ENCODE measurements at places on chromosomes 1 and 21. TPM values are rescaled to one million over a fixed set of nuclear protein-coding genes. Genes with fewer than 3 reads are reported as not detected.
A peak's percentile ranks its signal among the peaks of the same experiment; 100 is the strongest.

The SPRR1B gene
- total RNA-seq = 0.75 TPM

The IBA57 gene
- 2.0 TPM for total RNA-seq

The TNFRSF14 gene
- total RNA-seq = 2.7 TPM

The DLGAP3 gene
- total RNA-seq = 0.81 TPM

The TMEM82 gene
- not detected for total RNA-seq

The KRTAP19-1 gene
- total RNA-seq = not detected

The SERINC2 gene
- total RNA-seq = 45.8 TPM

The HSF2BP gene
- 0.72 TPM for total RNA-seq

The SLC1A7 gene
- not detected for total RNA-seq

The GBP3 gene
- 35.2 TPM for total RNA-seq

- no peak for DNase-seq
These were observed 30.1 kb downstream of the EDN2 start for GRCh38 chr1:41454406-41454805.

GRCh38 chr1:180198611-180199010, 31.5 kb upstream of the LHX4 start:
- no peak for DNase-seq

DNA sequence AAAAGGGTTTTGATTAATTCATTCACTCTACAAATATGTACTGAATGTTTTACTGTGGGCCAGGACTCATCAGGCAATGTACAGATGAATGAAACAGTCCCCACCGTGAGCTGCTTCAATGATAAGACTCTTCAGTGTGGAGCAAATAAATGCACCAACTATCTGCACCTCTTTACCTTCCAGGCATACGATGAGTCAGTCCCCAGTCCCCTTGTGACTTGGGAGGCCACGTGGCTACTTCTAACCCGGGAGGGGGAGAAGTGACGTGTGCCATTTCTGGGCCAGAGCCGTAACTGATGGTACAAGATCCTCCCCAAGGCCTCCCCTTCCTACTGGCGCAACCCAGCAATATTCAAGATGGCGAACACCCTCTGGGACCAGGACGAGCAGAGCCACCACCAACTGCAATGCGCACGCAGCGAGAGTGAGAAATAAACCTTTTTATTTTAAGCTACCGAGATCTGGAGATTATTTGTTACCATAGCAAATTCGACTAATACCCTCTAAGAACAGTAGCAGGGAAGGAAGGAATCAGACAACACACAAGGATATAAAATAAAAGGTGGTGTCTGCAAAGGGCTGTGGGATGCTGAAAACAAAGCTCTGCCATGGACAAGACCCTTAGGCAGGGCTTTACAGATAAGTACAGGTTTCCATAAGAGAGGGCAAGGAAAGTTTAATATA, 74.5 kb downstream of the NPHP4 start:
- DNase-seq = no peak

DNA sequence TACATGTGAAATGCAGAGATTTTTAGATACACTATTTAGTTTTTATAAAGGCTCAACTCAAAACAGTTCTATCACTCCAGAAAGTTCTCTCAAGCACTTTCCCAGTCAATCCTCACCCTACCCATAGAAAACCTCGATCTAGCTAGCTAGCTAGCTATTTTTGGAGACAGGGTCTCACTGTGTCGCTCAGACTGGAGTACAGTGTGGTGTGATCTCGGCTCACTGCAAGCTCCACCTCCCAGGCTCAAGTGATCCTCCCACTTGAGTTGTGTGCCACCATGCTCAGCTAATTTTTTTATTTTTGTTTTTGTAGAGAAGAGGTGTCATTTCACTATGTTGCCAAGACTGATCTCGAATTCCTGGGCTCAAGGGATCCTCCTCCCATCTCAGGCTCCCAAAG, 236.9 kb downstream of the RERE start:
- DNase-seq = no peak

GRCh38 chr1:234489698-234490077, 10.7 kb upstream of the TARBP1 start:
- no peak for DNase-seq

- no peak for DNase-seq
These were observed 71.4 kb upstream of the GCLM start for GRCh38 chr1:93980320-93981273.

- DNase-seq = no peak
These were observed 31.6 kb downstream of the SOX13 start for GRCh38 chr1:204104331-204105130.

DNA sequence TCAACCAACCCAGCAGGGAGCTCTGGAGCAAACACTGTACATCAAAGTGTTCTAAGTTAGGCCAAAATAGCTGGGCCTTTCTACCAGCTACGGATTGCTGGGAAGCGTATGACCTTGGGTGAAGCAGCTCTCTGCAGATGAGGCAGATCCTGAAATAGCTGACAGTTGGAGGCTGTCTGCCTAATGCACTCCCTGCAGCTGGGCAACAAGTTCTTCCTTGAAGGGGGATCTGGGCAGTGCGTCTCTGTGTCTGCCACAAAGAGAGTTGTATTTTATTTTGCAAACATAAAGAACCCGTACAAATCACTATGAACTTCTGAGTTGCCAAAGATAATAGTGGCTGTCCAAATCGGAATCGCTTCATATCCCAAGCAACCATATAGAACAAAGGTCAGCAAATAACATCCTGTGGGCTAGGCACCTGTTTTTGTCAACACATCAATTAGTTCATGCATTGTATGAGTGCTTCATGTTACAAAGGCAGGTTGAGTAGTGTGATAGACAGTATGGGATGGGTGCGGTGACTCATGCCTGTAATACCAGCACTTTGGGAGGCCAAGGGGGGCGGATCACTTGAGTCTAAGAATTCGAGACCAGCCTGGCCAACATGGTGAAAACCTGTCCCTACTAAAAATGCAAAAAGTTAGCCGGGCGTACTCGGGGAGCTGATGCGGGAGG, 29.1 kb upstream of the KLF17 start:
- DNase-seq = no peak

DNA sequence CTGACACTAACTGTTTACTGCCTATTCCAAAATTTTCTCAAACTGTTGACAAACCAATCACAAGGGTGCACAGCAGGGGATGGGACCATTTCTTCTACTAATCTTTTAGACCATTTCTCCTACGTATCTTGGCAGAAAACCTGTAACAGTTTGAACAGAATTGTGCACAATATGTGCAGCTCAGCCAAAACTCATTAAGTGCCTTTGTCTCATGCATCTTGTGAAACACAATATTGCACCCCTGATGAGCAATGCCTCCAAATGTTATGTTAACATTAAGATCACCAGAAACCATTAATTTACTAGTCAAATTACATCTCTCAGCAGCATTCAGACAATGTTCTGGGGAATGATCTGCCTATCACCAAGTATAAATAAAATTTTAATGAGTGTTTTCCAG, 247.5 kb downstream of the NRIP1 start:
- DNase-seq = no peak

- no peak for DNase-seq
These were observed 13.2 kb downstream of the RHOU start for GRCh38 chr1:228748431-228748830.

DNA sequence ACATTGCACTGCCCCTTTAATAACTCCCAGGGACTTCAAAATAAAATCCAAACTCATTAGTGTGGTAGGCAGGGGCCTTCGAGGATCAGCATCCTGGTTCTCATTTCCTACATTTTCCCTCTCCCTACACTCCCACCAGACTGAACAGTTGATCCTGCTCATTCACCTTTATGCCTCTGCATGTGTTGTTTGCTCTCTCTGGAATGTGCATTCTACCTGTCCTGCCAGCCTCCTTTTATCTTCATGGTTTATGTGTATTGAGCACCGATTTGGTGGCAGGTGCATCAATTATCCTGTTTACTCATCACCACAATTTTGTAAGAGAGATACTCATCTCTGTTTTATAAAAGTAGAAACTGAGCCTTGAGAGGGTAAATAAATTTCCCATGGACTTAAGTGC, 125.0 kb downstream of the ADSS2 start:
- DNase-seq = no peak

- no peak for DNase-seq
These were observed 326.7 kb upstream of the CAMK1G start for GRCh38 chr1:209256766-209257350.

DNA sequence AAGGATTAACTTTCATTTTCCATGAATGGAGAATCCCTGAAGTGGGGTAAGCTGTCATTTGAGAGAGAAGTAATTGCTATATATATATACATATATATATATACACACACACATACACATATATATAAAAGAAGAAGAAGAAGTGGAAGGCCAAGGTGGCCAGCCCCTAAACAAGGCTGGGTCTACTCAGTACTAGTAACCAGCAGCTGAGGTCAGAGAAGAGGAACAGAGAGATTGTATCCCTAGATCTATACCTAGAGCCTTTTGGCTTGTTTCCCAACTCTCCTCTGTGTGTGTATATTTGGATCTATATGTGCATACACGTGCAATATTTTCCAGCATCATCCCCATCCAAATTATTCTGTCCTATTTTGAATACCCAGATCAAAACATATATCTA, 5.2 kb downstream of the TNFSF4 start:
- no peak for DNase-seq

- no peak for DNase-seq
These were observed 18.7 kb upstream of the CA6 start for GRCh38 chr1:8926707-8927694.

DNA sequence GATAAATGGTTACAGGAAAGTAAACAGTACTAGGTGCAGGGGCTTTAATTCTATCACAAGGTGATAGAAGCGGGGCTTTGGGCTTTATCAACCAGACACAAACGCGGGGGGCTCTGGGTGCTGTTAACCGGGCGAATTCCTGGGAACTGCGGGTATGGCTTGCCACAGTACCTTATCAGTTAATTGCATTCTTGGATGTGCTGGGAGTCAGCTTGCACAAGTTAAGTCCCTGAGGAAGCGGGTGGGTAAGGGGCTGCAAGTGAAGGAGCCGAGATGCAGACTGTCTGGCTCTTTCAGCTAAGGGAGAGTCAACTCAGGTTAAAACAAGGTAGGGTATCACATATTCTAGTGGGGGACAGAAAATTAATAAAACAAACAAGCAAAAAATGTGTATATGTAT, 661 bp downstream of the GBP4 start:
- no peak for DNase-seq

DNA sequence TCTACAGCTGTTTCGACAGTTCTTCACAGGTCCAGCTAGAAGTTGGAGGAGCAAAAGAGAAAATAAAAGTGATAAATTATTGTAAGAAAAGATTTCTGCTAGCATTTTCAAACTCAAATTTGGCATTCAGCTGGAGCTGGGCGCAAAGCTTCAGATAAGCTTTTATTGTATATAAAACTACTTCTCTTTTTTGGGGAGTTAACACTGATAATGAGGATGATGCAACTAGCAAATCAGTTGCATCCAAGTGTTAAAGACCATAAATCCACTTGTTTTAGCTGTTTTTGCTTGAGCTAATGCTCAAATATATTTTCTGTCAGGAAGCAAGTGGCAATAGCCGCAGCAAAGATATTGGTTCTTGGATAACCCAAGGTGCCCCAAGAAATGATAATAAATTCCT, 127.1 kb upstream of the PKN2 start:
- no peak for DNase-seq

GRCh38 chr1:1371364-1371745, 3.7 kb downstream of the AURKAIP1 start:
- no peak for DNase-seq

DNA sequence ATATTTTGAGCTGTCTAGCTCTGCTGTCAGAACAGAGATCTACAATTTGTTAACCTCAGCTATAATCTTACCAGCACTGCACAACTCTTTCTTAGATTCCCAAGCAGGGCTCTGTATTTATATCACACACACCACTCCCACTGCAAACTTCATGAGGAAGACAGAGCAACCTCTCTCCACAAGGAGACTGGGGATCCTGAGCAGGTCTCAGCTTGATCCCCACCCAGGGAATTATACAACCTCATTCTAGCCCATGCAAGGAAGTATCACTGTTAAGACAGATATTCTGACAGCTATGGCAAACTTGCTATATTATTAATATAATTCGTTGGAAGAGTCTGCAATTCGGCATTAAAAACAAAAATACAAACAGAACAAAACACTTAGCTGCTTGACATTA, 40.4 kb downstream of the EGLN1 start:
- DNase-seq = no peak

DNA sequence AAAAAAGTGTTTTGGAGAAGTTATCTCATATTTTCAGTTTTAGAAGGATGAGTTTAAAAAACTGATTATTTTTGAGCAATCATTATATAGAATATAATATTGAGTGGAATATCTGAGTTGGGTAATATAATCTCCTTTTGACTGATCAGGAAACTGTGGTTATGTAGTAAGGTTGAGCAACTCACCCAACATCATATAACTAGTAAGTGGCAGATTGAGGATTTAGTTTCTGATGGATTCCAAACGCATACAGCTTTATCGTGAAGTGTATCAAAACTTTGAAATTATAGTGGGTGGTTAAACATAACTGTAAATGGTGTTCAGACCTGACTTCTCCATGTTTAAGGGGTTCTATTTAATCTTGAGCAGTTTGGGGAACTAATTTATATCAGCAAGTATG, 98.6 kb downstream of the OLFM3 start:
- no peak for DNase-seq

GRCh38 chr1:7524341-7525337, 246.5 kb upstream of the VAMP3 start:
- DNase-seq = no peak

GRCh38 chr1:67733681-67734322, 48.8 kb downstream of the GADD45A start:
- DNase-seq = no peak

DNA sequence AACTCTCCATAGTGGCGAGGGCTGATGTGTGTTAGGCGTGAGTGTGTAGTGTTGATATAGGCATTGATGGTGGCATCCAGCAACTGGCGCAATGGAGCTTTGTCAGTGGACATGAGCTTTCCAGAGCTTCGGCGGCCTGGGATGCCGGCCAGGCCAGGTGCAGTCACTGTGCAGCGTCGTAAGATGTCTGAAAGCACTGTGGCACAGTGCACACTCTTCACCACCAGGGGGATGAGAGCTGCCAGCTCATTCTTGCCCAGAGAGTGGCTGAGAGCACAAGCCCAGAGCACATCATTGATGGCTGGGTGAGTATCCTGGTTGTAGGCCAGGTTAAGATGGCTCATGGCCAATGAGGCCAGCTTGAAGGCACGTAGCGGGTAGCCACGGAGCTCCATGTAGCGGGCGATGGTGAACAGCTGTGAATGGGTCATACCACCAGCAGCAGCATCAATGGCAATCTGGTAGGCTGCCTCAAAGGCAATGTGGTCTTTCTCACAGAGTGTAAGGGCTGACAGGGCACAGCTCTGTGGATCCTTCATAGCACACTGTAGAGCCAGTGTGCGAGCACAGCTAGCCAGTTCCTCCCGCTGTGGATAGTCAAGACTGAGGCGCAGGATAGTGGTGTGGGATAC, 6.7 kb downstream of the UROD start:
- peak; percentile 15 for DNase-seq

- DNase-seq = no peak
These were observed 24.4 kb upstream of the TRIM33 start for GRCh38 chr1:114535401-114535800.

DNA sequence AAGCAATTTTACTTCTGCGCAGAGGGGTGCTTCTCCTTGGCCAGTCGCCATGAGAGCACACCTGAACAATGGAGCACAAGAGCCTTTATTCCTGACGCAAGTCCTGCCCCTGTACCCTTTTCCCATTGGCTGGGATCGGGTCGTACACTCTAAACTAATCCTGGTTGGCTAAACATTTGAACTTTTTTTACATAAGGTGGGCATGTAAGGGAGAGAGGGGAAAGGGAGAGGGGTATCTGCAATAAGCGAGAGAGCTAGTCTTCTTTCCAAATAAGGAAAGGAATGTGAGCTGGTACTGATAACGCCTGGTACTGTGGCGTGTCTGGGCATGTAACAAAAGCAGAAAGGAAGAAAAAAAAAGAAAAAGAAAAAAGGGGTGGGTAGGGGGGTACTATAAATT, 21.8 kb downstream of the MFSD2A start:
- no peak for DNase-seq

GRCh38 chr21:41929248-41929647, 24.6 kb downstream of the C2CD2 start:
- DNase-seq = no peak

Data from epithelial cell of proximal tubule (primary cell).